Chondrocyte (in vitro differentiated cells): ENCODE measurements at places on chromosomes 13 and 19. TPM values are rescaled to one million over a fixed set of nuclear protein-coding genes. Genes with fewer than 3 reads are reported as not detected.

The TSSK6 gene
- 1.3 to 1.8 TPM (median 1.4 TPM) in 3 replicates for total RNA-seq

The KISS1R gene
- total RNA-seq = 0.17 to 0.38 TPM (median 0.24 TPM) in 3 replicates

The VSIG10L gene
- total RNA-seq = 4.9 to 5.5 TPM (median 5.4 TPM) in 3 replicates

The EXOC3L2 gene
- 0.37 to 1.3 TPM (median 0.51 TPM) in 3 replicates for total RNA-seq

The CPT1C gene
- 26.3 to 30.7 TPM (median 27.3 TPM) in 3 replicates for total RNA-seq

The PIAS4 gene
- total RNA-seq = 26.3 to 29.7 TPM (median 26.7 TPM) in 3 replicates

The KASH5 gene
- not detected in 3 replicates for total RNA-seq

The FREM2 gene
- 0.07 to 0.15 TPM (median 0.07 TPM) in 3 replicates for total RNA-seq

The TDRD12 gene
- total RNA-seq = 0.22 to 0.33 TPM in 2 of 3 replicates, not detected in the other

The TRPM4 gene
- 42.2 to 53.4 TPM (median 50.2 TPM) in 3 replicates for total RNA-seq

The PNMA8C gene
- 0.10 to 0.27 TPM (median 0.20 TPM) in 3 replicates for total RNA-seq

The SIGLEC11 gene
- not detected in 3 replicates for total RNA-seq

The MCEMP1 gene
- total RNA-seq = not detected in 3 replicates

The PRTN3 gene
- total RNA-seq = not detected in 3 replicates

The ZNF667 gene
- total RNA-seq = not detected in 3 replicates

The CAMSAP3 gene
- total RNA-seq = 0.41 to 0.42 TPM in 2 of 3 replicates, not detected in the other

The KCNN4 gene
- 2.3 to 3.3 TPM (median 2.9 TPM) in 3 replicates for total RNA-seq

The HRC gene
- not detected in 3 replicates for total RNA-seq

GRCh38 chr13:40178130-40178529 is 488.3 kb downstream of the FOXO1 start:
- no peak for DNase-seq

GRCh38 chr19:11697284-11697855 is 41.4 kb downstream of the ZNF823 start:
- no peak for DNase-seq

GRCh38 chr19:48807590-48808308 is 3.1 kb downstream of the BCAT2 start:
- no peak for DNase-seq

GRCh38 chr19:8881512-8881911 is 49.3 kb downstream of the MBD3L1 start:
- DNase-seq = no peak

DNA sequence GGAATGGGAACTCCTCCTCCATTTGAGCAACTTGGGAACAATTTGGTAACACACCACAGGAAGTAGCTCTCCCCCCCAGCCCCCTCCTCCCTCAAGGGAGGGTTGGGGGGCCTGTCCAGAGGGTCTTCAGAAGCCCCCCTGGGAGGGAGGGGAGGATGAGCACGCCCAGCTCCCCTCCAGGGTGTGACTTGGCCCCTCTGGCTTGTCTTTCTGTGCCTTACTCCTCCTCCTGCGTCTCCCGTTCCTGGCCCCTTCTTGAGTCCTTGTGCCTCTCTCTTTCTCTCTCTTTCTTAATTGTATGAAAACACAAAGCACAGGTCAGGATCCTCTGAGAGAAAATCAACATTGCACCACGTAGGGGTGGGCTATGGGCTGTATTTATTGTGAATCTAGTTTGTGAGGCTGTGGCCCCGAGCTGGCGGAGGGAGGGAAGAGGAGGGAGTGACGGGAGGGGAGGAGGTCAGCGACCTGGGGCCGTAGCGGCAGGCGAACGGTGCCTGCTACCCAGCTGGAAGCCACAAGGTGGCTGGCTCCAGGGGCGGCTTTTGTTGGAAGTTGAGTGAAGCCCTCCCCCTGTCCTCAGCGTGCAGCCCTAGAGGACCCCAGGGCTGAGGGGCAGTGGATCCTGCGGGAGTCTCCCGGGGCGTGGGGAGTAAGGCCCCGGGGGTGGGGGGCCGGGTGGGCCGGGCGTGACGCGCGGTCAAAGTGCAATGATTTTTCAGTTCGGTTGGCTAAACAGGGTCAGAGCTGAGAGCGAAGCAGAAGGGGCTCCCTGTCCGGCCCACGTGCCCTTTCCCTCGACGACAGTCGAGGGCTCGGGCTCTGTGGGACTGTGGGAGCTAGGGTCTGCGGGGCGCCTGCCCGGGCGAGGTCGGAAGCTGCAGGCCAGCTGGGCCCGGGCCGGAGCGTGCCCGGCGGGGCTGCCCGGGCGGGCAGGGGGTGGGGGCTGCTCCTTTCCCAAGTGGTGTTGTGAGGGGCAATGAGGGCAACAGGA is 6.4 kb downstream of the LYL1 start:
- no peak for DNase-seq

DNA sequence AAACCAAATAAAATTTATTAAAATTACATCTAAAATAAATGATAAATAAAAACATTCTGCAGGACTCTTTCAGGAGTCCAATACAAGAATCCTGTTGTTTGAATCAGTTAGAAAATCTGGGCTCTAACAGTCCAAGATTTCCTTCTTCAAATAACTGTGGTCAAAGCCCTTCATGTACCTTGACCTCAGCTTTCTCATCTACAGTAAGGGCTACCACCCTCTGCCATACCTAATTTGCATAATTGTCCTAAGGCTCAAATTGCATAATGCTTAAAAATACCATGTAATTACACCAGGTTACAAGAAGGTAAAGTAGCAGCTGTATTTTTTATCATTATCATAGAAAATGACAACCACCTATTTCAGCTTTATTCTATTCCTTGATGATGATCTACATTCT is 54.3 kb downstream of the XPO4 start:
- no peak for DNase-seq

GRCh38 chr19:17762505-17763229 is 11.4 kb downstream of the FCHO1 start:
- DNase-seq = no peak

DNA sequence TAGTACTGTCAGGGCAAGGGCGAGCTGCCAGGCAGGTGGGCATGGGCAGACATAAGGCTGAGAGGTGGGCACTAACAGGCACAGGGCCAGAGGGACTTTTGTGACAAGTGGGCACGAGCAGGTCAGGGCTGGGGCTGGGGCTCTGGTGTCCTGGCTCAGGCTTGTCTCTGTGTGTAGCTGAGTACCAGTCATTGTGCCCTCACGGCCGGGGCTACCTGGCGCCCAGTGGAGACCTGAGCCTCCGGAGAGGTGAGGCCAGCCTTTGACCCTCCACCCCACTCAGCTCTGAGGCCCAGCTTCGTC is 21.6 kb downstream of the LTBP4 start:
- no peak for DNase-seq

DNA sequence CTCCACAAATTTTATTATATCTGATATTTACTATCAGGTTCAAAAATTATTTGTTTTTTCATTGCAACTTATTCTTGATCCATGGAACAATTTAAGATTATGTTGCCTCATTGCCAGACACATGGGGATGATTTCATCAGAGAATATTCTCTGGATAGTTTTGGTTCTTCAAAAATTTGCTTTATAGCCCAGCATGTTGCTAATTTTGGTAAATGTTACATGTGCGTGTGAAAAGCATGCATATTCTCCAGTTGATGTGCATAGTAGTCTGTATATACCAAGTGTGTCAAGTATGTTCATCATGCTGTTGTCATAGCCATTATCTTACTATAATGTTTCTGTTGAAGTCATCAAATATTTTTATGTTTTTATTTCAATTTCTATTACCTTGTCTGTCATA is 122.3 kb downstream of the RFC3 start:
- DNase-seq = no peak

- no peak for DNase-seq
These were observed at the start of gene ZNF480 for GRCh38 chr19:52296773-52297600. Gene ZNF480, plus strand, starts transcription at chr19:52297169. Its CDS starts 3,244 bp downstream, at chr19:52300413.

DNA sequence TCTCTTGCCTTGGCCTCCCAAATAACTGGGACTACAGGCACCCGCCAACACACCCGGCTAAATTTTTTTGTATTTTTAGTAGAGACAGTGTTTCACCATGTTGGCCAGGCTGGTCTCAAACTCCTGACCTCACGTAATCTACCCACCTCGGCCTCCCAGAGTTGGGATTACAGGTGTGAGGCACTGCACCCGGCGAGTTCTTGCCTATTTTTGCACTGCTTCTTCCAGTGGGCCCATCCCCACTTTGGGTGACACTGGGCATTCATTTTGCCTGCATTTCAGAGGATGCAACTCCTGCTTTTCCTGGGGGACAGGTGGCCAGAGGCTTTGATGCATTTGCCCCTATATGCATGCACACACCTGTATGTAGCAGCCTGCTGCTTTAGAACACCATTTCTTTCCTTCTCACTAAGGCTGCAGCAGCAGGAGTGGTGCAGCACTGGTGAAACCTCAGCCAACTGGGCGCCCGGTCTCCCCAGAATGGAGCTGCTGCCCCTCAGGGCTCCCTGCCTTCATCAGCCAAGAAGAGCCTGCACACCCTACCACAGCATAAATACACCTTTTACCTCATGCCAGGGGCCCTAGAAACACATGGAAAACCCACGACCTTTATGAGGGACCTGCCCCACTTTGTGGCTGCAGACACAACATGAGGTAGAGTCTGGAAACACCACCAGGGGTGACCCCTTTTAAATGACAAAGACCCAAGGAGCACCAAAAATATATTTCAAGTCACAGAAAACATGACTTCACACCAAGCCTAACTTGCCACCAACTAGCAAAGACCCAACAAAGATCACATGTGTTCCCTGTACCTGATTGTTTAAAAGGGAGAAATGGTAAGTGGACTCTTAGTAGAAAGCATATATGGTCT is 36.8 kb upstream of the POP4 start:
- DNase-seq = no peak

- DNase-seq = no peak
These were observed at the start of gene NKPD1 for GRCh38 chr19:45160870-45161737. Gene NKPD1, minus strand, starts transcription at chr19:45160982. Its CDS starts 832 bp downstream, at chr19:45160150.

DNA sequence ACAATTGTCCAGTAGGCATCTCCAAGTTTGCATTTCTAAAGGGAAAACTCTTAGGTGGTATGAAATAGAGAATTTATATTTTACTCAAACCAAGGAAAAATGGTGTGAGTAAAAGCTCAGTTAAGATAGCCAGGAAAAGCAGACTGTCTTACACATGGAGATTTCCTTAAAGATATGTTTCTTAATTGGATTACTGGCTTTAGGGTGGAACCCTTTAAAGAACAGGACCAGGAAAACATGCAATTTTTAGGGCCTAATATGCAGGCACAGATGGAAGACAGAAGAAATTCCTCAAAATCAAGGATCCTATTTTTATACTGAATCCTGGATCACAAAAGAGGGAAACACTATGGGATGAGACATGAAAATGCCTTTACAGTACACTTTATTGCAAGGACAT is 100.3 kb upstream of the PCDH17 start:
- DNase-seq = no peak

GRCh38 chr13:27372896-27373295 is 51.5 kb upstream of the GTF3A start:
- no peak for DNase-seq

GRCh38 chr13:52061587-52061986 is 37.1 kb downstream of the UTP14C start:
- no peak for DNase-seq

GRCh38 chr19:49356382-49356781 is 5.8 kb downstream of the TEAD2 start:
- no peak for DNase-seq

DNA sequence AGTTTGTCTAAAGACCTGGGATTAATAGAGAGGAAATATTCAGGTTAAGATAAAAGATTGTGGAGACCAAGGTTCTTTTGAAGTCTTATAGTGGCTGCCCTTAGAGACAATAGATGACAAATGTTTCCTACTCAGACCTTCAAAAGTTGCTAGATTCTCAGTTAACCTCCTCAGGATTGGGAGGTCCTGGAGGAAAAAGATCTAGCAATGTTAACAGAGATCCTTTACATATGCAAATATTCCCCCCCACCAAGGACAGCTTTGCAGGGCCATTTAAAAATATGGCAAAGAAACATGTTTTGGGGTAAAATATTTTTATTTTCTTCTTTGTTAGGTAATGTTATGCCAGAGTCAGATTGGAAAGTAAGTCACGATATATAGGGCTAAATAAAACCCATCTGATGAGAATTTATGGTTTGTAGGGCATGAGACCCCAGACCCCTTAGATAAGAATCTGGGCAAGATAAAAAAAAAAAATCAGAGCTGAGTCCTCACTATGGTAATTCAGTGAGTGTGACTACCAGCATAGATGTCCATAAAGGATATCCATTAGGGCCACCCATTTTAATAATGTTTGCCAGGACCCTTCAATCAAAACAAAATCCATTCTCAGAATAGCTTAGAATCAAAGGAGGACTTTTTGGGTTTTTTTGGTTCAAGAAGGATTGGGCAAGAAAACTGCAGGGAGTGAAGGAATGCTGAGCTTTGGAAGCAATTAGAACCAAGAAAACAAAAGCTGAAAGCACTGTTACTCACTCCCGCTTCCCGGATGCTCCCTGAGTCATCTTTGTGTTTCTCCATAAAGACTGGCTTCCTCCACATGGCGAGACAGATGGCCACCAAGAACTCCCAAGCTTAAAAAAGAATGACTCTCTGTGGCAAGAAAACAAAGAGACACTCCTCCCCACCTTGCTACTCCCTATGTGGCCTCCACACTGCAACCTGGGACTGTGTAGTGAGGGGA is 28.2 kb downstream of the VSTM1 start:
- no peak for DNase-seq

- no peak for DNase-seq
These were observed 799 bp downstream of the NR1H2 start for GRCh38 chr19:50377051-50377461.

DNA sequence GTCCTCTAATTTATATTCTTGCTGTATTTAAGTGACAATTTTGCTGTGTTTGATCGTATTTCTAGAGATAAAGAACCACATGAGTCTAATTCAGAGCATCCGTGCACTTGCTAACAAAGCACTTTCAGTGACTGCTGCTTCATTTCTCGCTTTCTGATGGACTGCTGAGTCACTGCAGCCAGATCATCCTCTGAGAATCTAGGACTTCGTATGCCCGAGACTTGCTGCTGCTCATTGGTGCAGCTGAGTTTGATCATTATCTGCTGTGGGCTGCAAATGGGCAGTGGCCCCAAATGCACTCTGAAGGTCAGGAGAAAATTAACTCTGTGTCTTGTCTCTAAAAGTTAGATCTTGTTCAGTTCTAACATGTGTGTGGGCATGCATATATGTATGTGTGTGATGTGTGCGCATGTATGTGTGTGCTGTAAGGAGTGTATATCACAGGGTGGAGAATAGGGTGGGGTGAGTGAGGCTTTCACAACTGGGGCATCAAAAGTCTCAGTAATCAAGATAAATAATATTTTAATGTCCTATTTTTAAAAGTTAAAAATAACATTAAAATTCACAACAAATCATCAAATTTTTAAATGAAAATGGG is 342.6 kb downstream of the MTUS2 start:
- no peak for DNase-seq

GRCh38 chr13:48749699-48750473 is 96.2 kb downstream of the CYSLTR2 start:
- no peak for DNase-seq

DNA sequence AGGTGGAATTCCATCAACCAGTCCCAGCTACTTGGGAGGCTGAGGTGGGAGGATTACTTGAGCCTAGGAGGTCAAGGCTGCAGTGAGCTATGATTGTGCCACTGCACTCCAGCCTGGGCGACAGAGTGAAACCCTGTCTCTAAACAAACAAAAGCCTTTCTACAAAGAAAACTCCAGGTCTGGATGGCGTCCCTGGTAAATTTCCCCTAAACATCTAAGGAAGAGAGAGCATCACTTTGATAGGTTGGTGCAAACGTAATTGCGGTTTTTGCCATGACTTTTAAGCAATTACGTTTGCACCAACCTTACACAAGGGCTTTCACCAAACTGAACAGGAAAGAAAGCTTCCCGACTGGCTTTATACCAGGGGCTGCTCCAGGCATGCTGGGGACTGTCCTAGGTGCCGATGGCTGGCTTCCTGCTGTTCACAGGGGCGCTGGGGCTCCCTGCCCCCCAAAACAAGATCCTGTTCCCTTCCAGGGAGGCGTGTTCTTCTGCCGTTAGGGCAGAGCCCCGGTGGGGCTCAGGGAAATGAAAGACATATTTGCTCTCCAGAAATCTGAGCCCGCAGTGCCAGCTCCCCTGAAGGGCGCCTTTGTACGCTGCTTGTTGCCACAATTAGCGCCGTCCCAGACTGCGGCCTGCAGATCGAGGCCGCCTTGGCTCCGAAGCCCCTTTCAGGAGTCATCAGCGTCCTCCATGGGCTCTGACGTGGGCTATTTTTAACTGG is 38.7 kb upstream of the KLF2 start:
- DNase-seq = no peak
